ENCODE measurements at places on chromosomes 4 and X.
A peak's percentile ranks its signal among the peaks of the same experiment; 100 is the strongest.

- no peak for DNase-seq
- H3K27ac ChIP-seq: no peak overlapping the region
- H3K4me1 ChIP-seq: no peaks in the 10 kb centered on the region
- no peaks in the 10 kb centered on the region for H3K27me3 ChIP-seq
- H3K36me3 ChIP-seq: no peaks in the 10 kb centered on the region
- no peak overlapping the region for H3K4me3 ChIP-seq
Observed at GRCh38 chr4:141643557-141643956, 7.2 kb downstream of the IL15 start.

DNA sequence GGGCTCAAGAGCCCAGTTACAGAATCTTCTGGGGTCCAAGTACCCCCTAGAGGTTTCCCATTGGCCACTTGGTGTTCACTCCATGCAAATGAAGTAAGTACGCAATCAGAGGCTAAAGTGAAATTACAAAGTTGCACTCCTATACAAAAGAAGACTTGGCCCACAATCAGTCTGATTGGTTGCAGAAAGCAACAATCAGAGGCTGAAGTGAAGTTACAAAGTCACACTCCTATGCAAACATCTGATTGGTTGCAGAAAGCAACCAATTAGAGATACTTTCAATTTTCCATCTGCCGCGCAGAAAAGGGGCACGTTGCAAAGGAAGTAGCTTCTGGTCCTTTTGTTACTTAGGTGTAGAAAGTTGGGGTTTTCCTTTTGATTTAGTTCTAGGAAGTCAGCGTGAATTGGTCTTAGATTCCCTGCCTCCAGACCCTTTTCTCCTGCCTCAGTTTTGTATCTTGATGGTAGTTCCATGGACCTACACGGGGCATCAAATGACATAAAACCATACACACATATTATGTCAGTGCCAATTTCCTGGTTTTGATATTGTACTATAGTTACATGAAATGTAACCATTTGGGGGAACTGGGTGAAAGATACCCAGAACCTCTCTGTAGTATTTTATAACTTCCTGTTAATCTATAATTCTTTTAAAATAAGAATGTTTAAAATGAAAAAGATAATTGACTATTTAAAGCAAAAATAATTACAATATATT lies 12.4 kb upstream of the PIN4 start:
- no peaks in the 10 kb centered on the region for H3K36me3 ChIP-seq
- H3K4me3 ChIP-seq: no peak overlapping the region
- H3K4me1 ChIP-seq: peaks cover 4% of the 10 kb centered on the region
- peak; percentile 67 for DNase-seq

- no peaks in the 10 kb centered on the region for H3K36me3 ChIP-seq
- H3K27me3 ChIP-seq: no peaks in the 10 kb centered on the region
- DNase-seq: no peak
Observed at GRCh38 chrX:7985568-7985967, 58.4 kb upstream of the PNPLA4 start.

- no peaks in the 10 kb centered on the region for H3K36me3 ChIP-seq
- DNase-seq: no peak
- no peak overlapping the region for H3K27ac ChIP-seq
- H3K4me3 ChIP-seq: no peak overlapping the region
Observed at GRCh38 chr4:70371987-70372386, 10.9 kb upstream of the SMR3B start.

DNA sequence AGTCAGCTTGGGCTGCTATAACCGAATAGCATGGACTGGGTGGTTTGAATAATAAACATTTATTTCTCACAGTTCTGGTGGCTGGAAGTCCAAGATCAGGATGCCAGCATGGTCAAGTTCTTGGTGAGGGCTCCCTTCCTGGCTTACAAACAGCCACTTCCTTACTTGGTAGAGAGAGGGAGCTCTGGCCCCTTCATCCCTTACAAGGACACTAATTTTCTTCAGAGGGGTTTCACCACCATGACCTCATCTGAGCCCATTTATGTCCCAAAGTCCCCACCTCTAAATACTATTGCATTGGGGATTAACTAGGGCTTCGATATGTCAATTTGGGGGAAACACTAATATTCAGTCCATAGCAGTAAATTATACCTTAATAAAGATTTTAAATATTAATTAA lies 61.8 kb downstream of the CLNK start:
- no peaks in the 10 kb centered on the region for H3K4me1 ChIP-seq
- no peaks in the 10 kb centered on the region for H3K36me3 ChIP-seq
- no peak overlapping the region for H3K27ac ChIP-seq
- no peak overlapping the region for H3K4me3 ChIP-seq
- H3K27me3 ChIP-seq: no peaks in the 10 kb centered on the region

DNA sequence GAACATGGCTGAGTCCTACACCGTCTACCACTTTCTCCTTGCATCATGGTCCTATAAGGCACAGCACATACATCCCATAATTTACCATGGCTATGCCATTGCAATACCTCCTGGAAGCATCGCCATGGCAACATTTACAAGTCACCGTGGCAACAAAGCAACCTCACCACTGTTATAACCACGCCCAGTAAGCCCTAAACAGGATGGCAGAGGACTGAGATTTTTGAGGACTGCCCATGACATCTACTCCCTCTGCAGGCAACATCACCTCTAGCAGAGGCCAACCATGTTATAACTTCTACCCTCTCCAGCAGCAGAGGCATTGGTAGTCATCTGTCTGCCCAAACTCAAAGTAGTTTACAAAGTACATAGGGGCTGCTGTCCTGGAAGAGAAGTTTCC lies 29.7 kb downstream of the BCOR start:
- H3K4me3 ChIP-seq: no peak overlapping the region
- DNase-seq: no peak
- H3K27ac ChIP-seq: no peak overlapping the region
- H3K36me3 ChIP-seq: peaks cover 29% of the 10 kb centered on the region
- no peaks in the 10 kb centered on the region for H3K27me3 ChIP-seq
